ENCODE measurements at places on chromosomes 7 and 10. TPM values are rescaled to one million over a fixed set of nuclear protein-coding genes. Genes with fewer than 3 reads are reported as not detected.

The TYW1 gene
- total RNA-seq, result 6.5 TPM

The MAGI2 gene
- 1.8 TPM for total RNA-seq

The CACNB2 gene
- total RNA-seq, result 7.6 TPM

The POM121C gene
- 25.8 TPM for total RNA-seq

The SAMD9L gene
- total RNA-seq, result 7.4 TPM
